ENCODE measurements at places on chromosomes 5 and 9.
A peak's percentile ranks its signal among the peaks of the same experiment; 100 is the strongest.

DNA sequence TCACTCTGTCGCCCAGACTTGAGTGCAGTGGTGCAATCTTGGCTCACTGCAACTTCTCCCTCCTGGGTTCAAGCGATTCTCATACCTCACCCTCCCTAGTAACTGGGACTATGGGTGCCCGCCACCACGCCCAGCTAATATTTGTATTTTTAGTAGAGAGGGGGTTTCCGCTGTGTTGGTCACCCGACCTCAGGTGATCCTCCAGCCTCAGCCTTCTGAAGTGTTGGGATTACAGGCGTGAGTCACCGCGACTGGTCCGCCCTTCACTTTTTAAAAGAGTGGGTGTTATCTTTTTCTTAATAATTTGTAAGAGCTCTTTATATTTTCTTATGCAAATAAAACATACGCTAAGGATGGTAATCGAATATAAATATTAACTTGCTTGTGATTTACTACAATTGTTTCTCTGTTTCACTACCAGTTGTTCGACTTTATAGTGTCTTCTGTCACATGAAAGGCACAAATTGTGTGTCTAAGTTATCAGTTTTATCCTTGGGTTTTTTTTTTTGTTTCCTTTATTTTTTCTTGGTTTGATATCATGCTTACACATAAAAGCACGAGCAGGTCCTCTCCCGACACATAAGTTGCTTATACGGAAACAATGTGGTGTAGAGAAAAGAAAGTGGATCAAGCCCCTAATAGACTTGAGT is 1.9 kb upstream of the GPBP1 start:
- H3K36me3 ChIP-seq = peaks cover 4% of the 10 kb centered on the region
- peaks cover 30% of the 10 kb centered on the region for H3K4me1 ChIP-seq
- DNase-seq = no peak

DNA sequence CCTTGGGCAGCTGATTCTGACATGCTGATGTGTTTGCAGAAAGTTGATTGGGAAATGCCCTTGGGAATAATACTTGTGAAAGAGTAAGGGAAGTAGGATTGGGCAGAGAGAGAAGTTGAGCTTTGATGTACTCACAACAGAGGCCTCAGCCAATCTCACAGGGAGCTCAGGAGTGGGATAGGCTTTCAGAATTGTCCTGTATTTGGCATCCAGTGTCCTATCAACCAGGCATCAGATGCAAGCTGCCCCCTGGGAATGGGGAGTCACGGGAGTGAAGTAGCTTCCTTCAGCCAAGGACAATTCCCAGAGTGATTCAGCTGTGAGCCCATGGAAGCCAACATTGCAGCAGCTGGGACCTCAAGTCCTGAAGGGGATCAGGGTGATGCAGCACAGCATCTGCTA is 39.6 kb downstream of the DMAC1 start:
- H3K4me1 ChIP-seq = no peaks in the 10 kb centered on the region
- H3K4me3 ChIP-seq = no peak overlapping the region

GRCh38 chr9:91186632-91187108 is 175.0 kb downstream of the AUH start:
- H3K4me3 ChIP-seq = no peak overlapping the region
- H3K36me3 ChIP-seq = no peaks in the 10 kb centered on the region
- no peaks in the 10 kb centered on the region for H3K27me3 ChIP-seq
- H3K27ac ChIP-seq = no peak overlapping the region
- no peaks in the 10 kb centered on the region for H3K4me1 ChIP-seq

- no peaks in the 10 kb centered on the region for H3K36me3 ChIP-seq
- no peaks in the 10 kb centered on the region for H3K27me3 ChIP-seq
- H3K4me3 ChIP-seq = no peak overlapping the region
- DNase-seq = no peak
- H3K27ac ChIP-seq = no peak overlapping the region
- H3K4me1 ChIP-seq = peaks cover 7% of the 10 kb centered on the region
Observed at GRCh38 chr9:2271426-2271825, 256.3 kb downstream of the SMARCA2 start.

GRCh38 chr5:93632327-93632726 is 49.3 kb downstream of the NR2F1 start:
- H3K4me1 ChIP-seq = peaks cover 32% of the 10 kb centered on the region
- no peaks in the 10 kb centered on the region for H3K27me3 ChIP-seq

GRCh38 chr5:160660132-160660531 is 191.9 kb downstream of the ATP10B start:
- H3K4me1 ChIP-seq = no peaks in the 10 kb centered on the region
- H3K4me3 ChIP-seq = no peak overlapping the region
- DNase-seq = no peak

GRCh38 chr9:110213413-110214044 is 5.6 kb upstream of the C9orf152 start:
- peaks cover 19% of the 10 kb centered on the region for H3K27me3 ChIP-seq
- H3K4me1 ChIP-seq = no peaks in the 10 kb centered on the region
- H3K27ac ChIP-seq = no peak overlapping the region
- no peak for DNase-seq
- H3K4me3 ChIP-seq = no peak overlapping the region

DNA sequence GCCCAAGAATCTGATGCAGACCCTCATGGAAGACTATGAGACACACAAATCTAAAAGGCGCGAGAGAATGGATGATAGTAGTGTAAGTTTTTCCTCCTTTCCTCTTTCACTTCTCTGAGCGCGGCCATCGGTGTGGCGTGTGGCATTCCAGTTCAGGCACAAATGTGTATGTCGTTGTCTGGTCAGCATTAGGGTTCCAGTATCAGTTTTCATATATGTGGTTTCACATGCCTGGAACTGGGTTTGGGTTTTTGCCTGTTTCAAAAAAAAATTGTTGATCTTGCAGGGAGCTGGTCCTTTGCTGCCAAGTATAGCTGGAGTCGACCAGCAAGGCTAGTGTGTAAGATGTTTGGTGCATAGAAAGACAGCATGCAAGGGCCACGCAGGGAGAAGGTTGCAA is 51.5 kb downstream of the C9orf152 start:
- no peaks in the 10 kb centered on the region for H3K27me3 ChIP-seq
- H3K36me3 ChIP-seq = peaks cover 16% of the 10 kb centered on the region
- DNase-seq = no peak
- H3K4me1 ChIP-seq = peaks cover 22% of the 10 kb centered on the region
- no peak overlapping the region for H3K4me3 ChIP-seq
- H3K27ac ChIP-seq = peak overlapping the region; percentile 36

DNA sequence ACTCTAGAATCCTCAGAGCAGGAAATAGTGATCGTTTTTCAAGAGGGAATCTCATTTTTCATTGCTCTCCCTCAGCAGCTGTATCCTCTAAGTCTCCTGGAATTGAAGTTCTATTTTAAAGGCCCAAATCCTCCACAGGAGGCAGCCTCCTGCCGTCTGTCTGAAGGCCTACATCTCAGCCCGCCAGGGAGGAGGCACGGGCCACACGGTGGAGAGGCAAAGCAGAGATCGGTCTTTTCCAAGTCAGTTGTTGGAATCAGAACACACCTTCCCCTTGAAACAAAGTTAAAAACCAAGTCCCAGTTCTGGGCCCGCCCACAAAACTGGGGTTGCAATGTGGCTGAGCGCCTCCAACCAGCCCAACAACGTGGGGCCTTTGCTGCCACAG is 68.7 kb downstream of the RAPGEF1 start:
- DNase-seq = no peak
- H3K36me3 ChIP-seq = no peaks in the 10 kb centered on the region
- no peak overlapping the region for H3K27ac ChIP-seq
- H3K27me3 ChIP-seq = no peaks in the 10 kb centered on the region
- H3K4me3 ChIP-seq = no peak overlapping the region
- peaks cover 34% of the 10 kb centered on the region for H3K4me1 ChIP-seq

- no peak overlapping the region for H3K27ac ChIP-seq
- H3K4me1 ChIP-seq = no peaks in the 10 kb centered on the region
- no peaks in the 10 kb centered on the region for H3K36me3 ChIP-seq
Observed at GRCh38 chr5:178186427-178186826, 744 bp downstream of the GMCL2 start.

DNA sequence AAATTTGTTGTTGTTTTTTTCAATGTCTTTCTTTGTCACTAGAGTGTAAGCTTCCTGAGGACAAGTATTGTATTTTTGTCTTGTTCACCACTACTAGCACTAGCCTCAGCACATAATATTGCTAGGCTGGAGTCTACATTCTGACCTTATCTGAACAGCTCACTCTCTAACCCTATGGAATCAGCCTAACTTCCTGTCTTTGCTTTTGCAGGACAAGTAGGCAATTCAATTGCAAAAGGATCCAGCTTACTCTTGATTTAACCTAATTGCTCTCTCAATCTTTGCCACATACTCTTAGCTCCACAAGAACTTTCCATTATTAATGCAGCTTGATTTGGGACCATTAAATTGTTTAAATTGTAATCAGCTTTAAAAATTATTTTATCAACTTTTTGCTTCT is 308.5 kb downstream of the MAN2A1 start:
- DNase-seq = no peak
- H3K27ac ChIP-seq = no peak overlapping the region
- H3K4me3 ChIP-seq = no peak overlapping the region
- H3K36me3 ChIP-seq = no peaks in the 10 kb centered on the region

DNA sequence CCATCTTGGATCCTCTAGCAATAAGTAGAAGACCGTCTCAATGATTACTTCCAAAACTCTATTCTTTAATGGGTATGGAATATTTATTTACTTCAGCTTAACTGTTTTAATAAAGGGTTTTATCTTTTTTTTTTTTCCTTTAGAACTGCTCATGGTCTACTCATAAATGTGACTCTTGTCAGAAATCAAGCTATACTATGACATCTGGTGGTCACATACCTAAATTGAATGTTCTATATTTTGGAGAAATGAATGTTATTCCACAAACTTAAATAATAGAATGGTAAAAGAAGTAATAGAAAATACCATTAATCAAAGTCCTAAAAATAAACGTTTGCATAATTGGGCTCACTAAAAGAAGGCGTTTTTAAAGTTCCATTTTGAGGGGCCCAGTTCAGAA is 131.2 kb upstream of the PLCXD3 start:
- H3K36me3 ChIP-seq = no peaks in the 10 kb centered on the region
- H3K27me3 ChIP-seq = peaks cover 2% of the 10 kb centered on the region
- no peak for DNase-seq
- no peak overlapping the region for H3K27ac ChIP-seq
- no peak overlapping the region for H3K4me3 ChIP-seq

DNA sequence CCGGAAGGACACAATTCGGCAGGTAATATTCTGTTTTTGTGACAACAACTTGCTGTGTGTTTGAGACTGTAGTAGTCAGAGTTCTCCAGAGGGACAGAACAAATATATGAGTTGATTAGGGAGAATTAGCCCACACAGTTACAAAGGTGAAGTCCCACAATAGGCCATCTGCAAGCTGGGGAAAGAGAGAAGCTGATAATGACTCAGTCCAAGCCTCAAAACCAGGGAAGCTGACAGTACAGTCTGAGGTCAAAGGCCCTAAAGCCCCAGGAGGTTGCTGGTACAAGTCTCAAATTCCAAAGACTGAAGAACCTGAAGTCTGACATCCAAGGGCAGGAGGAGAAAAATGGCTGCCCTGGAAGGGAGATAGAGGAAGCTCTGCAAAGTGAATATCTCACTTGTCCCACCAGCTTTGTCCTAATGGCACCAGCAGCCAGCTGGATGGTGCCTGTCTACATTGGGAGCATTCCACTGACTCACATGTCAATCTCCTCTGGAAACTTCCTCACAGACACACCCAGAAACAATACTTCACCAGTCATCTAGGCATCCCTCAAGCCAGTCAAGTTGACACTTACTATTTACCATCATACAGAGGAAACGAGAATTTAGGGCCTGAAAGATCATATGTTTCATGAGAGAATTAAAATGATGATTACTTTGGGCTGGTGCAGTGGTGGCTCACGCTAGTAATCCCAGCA is 36.3 kb upstream of the CTXN3 start:
- no peaks in the 10 kb centered on the region for H3K27me3 ChIP-seq
- H3K4me3 ChIP-seq = no peak overlapping the region
- DNase-seq = no peak
- no peak overlapping the region for H3K27ac ChIP-seq
- H3K4me1 ChIP-seq = no peaks in the 10 kb centered on the region

DNA sequence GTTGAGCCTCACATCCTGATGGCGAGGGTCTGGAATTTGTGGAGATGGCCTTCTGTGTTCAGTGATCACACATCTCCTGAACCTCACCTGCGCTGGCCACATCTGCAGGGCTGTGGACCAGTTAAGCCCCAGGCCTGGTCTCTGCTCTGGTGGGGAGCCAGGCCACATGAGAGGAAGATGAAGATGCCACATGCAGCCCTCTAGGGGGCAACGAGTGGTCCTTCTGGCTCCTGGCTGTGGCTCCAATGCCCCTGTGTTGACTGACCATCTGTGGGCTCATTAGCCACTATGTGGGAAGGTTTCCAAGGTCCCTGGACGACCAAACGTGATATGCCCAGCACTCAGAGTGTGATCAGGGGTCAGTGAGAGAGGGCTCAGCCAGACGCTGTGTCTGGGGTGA is 203.0 kb downstream of the HSPA4 start:
- no peaks in the 10 kb centered on the region for H3K36me3 ChIP-seq
- DNase-seq = no peak
- H3K27ac ChIP-seq = no peak overlapping the region
- H3K4me3 ChIP-seq = no peak overlapping the region
- H3K27me3 ChIP-seq = no peaks in the 10 kb centered on the region
- H3K4me1 ChIP-seq = peaks cover 3% of the 10 kb centered on the region

- H3K27ac ChIP-seq = no peak overlapping the region
- H3K27me3 ChIP-seq = peaks cover 7% of the 10 kb centered on the region
- no peaks in the 10 kb centered on the region for H3K36me3 ChIP-seq
- no peak for DNase-seq
- H3K4me3 ChIP-seq = no peak overlapping the region
Observed at GRCh38 chr5:122201365-122201764, 72.0 kb downstream of the ZNF474 start.

DNA sequence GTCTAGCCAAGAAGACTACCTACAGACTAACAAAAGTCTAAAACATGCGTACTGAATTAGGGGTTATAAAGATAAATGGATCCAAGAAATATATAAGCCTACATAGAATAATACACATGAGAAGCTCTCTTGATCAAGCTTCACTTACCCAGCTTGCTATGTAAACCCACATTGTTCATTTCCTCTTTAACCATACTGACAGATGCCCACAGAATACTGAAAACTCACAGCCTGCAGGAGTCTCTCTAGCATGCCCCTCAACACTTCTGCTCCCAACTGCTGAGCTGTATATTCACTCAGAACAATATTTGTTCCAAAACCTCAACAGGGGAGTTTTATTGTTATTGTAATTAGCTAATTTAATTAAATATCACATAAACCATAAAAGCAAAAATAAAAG is 52.4 kb downstream of the RFX3 start:
- H3K4me1 ChIP-seq = peaks cover 69% of the 10 kb centered on the region
- no peak for DNase-seq
- no peak overlapping the region for H3K27ac ChIP-seq
- H3K4me3 ChIP-seq = no peak overlapping the region
- peaks cover 12% of the 10 kb centered on the region for H3K36me3 ChIP-seq

DNA sequence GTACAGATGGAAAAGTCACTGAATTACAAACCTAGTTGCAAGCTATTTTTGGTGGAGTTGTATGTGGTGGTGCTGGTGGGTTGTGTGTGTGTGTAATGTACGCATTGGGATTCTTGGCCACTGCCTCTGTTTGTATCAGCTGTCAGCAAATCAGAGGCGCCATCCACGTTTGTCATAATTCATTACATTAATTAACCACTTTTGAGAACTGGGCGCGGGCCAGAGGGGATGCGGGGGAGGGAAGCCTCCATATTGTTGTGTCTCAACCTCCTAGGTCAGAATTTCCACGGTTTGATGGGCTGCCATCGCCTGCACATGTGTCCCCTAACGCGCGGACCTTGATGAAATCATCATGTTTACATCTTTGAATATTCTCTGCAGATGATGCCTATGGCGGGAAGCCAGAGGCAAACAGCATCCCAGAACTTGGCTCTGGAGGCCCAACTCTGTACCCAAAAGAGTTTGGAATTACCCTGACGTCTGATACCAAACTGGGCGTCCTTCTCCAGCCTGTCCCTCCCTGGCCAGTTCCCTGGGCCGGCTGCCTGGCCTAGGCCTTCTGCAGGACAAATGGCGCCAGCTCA is 54.9 kb downstream of the FGF18 start:
- H3K36me3 ChIP-seq = no peaks in the 10 kb centered on the region
- DNase-seq = no peak
- no peaks in the 10 kb centered on the region for H3K27me3 ChIP-seq
- H3K27ac ChIP-seq = no peak overlapping the region
